A549 (cell line): ENCODE measurements at places on chromosomes 7 and 10. TPM values are rescaled to one million over a fixed set of nuclear protein-coding genes. Genes with fewer than 3 reads are reported as not detected.

SEC31B gene
- 4.5 to 6.8 TPM (median 6.2 TPM) in 3 replicates for polyA plus RNA-seq

CPSF4 gene
- polyA plus RNA-seq = 34.1 to 39.1 TPM (median 35.6 TPM) in 3 replicates

DGKI gene
- polyA plus RNA-seq = 0.08 to 0.17 TPM (median 0.14 TPM) in 3 replicates

DKK1 gene
- polyA plus RNA-seq = 109 to 122 TPM (median 117 TPM) in 3 replicates

PTPRN2 gene
- polyA plus RNA-seq = 0.41 to 0.51 TPM (median 0.46 TPM) in 3 replicates

TDRD1 gene
- not detected in 3 replicates for polyA plus RNA-seq

OPN4 gene
- polyA plus RNA-seq = not detected in 3 replicates

COL1A2 gene
- not detected in 3 replicates for polyA plus RNA-seq
